ENCODE measurements at places on chromosomes 11 and 22.

- no peak for DNase-seq
Measured at GRCh38 chr11:130513132-130513531, 64.7 kb downstream of the ADAMTS15 start.

GRCh38 chr11:70159627-70160570 is 43.2 kb upstream of the FADD start:
- DNase-seq = no peak

DNA sequence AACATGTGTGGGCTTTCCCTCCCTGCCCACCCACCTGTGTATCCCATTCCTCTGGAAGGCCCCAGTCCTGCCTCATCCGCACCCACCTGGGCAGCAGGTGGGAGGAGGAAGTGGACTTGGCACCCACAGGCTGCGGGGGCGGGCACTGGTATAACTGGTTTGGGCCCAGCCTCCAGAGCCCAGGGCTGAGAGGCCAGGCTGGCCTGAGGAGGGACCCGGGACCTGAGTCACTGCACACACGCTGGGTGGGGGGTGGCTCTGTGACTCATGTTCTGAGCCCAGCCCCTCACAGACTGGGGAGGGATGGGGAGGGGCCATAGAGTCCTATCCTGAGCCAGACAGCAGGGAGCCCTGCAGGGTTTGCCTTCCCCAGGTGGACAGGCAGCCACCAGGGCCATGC is 16.7 kb downstream of the PHLDA2 start:
- no peak for DNase-seq

DNA sequence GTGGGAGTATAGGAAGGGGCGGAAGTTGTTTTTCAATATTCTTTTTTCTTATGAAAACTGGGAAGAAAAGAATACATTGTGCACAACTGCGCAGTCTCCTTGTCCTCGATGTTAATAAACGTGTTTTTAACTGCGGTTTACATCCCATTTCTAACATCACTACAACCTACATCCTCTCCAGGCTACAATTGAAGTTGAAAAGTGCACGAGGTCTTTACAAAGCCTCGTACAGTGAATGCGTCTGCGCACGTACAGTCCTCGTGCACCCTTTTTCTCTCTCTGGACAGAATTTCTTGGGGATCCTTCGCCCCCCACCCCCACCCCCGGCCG is 102.4 kb downstream of the WT1 start:
- no peak for DNase-seq

DNA sequence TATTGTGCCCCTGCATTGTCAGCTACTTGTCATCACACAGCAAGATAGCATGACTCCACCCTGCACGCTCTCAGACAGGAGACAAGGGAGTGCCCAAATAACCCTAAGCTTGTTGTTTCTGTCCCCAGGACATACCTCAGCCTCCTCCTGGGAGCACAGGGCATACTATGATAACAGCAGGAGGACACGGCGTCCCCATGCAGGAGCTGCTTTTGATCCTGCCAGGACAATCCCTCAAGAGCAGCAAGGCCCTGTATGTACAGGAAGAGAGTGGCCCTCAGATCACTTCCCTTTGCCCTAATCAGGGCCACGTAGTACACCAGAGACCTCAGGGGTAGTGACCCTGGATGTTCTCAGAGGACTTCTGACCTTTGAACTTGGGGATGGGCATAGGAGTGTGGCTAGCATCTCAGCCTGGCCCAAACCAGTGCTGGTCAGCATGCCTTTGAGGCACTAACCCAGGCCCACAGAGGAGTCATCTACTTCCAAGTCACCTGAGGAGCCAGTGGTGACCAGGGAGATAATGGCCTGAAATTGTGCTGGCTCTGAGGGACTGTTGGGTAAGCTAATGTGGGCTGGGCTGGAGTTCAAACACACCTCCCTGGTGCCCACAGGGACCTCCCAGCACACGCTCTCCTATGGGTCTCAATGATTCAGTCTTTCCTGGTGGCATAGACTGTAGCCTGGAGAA is 9.2 kb downstream of the APOA4 start:
- DNase-seq = no peak

DNA sequence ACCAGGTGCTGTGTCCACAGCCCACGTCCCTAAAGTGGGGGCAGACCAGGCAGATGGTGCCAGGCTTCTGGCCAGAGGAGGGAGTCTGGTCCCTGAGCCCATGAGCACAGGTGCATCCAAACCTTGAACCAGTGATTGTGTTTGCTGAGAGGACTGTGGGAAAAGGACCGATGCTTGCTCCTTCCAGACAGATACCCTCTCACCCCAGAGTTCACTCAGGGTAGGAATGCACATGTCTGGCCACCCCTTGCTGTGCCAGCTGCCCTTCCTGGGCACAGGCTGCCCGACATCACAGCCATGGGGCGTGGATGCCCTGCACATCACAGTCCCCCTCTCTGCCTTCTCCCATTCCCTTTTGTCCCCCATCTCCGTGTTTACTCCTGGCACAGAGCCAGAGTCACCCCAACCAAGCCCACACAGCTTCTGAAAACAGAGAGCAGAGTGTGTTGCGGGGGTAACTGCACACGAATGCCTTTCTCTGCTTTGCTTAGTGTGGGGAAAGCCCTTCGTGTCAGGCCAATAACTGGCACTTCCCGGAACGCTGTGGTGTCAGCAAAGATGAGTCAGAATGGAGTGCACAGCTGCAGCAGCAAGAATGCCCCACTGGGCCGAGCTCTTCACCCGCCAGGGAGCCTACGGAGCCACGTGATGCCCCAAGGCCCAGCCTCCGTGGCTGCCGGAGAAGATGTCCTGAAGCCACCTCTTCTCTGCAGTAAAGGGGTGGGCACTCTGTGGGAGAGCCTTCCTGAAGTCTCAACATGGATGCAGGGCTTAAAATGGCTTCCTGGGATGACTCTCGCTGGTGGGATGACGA is 7.6 kb downstream of the CARS1 start:
- DNase-seq = peak; percentile 96

- no peak for DNase-seq
Measured at GRCh38 chr22:44352378-44353035, 39.8 kb upstream of the SHISAL1 start.

DNA sequence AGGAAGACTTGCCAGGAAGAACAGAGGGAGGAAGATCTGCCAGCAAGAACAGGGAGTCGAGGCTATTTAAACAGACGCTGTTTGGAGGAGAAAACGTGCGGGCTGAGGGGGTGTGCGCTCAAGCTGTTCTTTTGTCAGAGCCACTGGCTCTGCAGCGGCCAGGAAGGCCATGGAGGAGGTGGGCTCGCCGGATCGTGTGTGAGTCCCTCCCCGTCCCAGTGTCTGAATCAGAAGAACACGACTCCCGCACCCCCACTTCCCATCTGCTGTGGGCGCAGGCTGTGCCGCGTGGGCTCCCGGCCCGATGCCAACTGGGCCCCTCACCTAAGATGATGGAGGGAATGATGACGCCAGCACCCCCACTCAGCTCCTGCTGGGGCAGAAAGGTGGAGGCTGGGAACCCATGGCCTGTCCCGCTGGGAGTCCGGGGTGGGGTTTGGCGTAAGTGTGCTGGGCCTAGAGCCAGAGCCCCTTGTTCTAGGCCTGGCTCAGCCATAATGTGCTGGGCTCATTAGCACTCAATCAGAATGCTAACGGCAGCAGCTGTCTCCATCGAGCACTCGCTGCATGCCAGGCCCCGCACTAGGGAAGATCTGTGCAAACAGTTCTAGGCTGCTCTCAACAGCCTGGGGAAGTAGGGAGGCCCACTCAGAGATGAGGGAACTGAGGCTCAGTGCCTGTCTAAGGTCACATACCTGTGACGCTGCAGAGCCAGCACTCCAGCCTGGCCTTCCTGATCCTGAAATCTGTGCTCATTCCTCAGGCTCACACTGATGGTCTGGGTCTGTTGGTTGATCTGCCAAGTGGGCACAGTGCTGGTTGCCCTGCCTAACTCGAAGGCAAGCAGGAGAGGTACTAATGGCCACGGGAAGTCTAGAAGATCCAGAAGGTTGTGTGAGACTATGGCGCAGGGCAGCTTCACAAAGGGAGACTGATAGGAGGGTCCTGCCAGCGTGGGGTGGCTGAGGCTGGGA is 11.5 kb downstream of the NPTXR start:
- DNase-seq = peak; percentile 59

- peak; percentile 59 for DNase-seq
Measured at GRCh38 chr11:72522186-72522585, 87.9 kb upstream of the CLPB start.

DNA sequence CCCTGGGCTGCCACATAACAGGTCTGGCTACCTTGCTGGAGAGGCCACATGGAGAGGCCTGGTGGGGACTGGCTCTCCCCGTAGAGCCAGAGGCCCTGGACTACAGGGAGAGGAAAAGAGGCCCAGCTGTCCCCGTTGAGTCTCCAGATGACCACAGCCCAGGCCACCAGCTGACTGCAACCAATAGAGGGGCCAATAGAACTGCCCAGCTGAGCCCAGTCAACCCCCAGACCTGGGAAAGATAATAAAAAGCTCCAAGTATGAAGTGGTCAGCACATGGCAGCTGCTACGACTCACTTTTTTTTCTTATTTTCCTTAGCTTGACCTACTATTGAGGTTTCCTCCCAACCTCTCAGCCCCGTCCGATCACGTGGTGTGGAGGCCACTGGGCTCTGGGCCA is 18.4 kb downstream of the PDGFB start:
- no peak for DNase-seq

- DNase-seq = peak; percentile 42
Measured at GRCh38 chr22:30694640-30695350, at the start of gene OSBP2. OSBP2 (plus strand) TSS chr22:30694874; CDS start chr22:30694910, 36 bp downstream.

DNA sequence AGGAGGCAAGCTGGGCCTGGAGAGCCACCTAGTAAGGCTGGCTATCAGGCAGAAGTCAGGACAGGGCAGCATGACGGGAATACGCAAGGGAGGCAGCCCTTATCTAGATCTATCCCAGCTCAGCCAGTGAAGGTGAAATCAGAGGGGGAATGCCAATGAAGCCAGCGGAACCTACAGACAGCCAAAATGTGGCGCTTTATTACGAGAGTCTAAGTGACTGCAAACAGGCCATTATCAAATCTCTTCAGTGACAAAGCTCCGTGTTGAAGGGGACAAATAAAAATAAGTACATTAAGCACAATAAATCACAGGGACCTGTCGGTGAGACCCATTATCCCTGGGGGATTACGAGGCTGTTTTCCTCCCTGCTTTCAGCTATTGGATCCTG is 22.8 kb downstream of the LARGE1 start:
- DNase-seq = no peak

GRCh38 chr11:66045177-66045639 is 3.8 kb downstream of the GAL3ST3 start:
- DNase-seq = peak; percentile 75

- DNase-seq = no peak
Measured at GRCh38 chr11:68947151-68947550, 33.6 kb downstream of the MRGPRD start.

- DNase-seq = peak; percentile 41
Measured at GRCh38 chr11:116502641-116503061, 270.1 kb downstream of the BUD13 start.

DNA sequence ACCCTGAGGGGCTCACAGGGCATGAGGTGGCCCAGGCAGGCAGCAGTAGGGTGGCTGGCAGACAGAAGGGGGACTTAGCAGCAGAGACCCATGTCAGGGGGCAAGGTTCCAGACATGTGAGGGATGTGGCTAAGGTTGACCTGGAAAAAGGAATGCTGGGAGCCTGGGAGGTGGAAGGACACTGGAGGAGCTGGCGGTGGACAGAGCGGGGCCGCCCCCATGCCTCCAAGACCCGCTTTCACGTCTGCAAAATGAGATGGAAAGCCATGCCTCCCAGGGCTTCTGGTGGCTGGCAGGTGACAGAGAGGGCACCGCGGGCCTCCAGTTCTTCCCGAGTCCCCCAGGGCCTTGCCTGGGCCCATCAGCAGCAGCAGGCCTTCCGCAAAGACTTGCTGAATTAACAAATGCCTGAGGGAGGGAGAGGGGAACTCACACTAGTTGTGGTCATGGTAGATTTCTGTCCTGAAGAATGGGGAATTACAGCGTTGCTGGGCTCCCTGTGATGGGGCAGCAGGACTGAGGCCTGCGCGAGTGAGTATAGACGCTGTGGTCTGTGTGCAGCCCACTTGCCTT is 23.1 kb upstream of the SOX10 start:
- DNase-seq = no peak

DNA sequence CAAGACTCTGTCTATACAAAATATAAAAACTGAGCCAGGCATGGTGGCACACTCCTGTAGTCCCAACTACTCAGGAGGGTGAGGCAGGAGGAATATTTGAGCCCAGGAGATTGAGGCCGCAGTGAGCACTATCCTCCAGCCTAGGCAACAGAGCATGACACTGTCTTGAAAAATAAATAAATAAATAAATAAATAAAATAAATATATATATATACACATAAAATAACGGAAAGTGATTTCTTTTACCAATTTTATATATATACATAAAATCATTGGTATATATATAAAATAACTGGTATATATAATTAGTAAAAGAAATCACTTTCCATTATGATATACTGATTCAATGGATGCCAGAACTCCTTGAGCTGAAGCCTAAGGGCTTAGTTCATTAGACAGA is 91.8 kb downstream of the MRTFA start:
- no peak for DNase-seq

DNA sequence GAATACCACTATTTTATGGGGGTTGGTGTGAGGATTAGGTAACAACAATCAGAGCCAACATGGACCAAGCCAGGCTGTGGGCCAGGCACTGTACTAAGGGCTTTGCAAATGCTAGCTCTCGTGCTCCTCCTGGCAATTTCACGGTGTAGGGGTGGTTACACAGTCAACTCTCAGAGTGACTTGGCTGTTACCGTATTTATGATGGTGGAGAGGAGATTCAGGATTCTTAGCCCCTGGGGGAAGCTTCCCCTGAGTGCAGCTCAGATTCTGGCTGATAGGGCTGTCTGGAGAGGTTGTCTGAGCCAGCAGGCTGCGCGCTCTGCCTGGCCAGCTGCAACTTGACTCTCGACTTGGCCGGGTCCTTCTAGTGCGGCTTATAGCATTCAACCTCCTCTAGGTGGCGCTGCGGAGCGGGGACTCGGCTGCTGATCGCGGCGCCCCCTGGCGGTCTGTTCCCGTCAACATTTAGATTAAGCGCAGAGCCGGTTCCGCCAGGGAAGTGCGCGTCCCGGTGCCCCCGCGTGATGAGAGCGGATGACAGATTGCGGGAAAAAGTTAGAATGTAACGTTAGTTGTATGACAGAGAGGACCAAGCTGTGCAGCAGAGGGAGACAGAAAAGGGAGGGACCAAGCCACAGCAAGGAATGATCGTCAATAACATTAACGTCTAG is 4.5 kb upstream of the NCF4 start:
- peak; percentile 83 for DNase-seq

DNA sequence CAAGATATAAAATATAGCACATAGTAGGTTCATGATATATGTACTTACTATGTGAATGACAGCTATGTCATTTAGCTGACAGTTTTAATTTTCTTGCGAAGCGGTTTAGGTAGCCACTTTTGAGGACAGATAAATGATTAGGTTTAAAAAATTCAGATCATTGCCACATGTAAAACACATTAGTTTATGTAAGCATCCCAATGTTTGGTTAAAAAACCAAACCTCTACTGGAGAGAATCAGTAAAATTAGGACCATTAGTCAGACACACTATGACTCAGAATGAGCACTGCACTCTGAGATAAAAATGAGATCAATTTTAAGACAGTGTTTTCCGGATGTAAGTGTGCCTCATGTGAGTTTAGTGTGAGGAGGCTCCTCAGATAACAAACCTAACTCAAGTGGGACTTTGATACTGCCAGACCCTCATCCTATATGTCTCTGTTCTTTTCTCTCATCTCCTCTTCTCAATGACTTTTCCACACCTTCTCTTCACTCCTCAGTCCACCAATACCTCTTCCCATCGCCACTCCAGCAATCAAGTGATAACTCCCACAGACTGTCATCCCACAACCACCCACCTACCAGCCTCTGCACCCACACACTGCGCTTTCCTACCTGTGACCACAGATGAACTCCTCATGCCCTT is 6.8 kb upstream of the OR2AT4 start:
- DNase-seq = no peak

GRCh38 chr11:45354976-45355705 is 69.0 kb upstream of the SYT13 start:
- peak; percentile 79 for DNase-seq

Data from globus pallidus (tissue), 1 donor.